Adrenal gland (tissue), 19 donors: ENCODE measurements at places on chromosomes 7 and 10. TPM values are rescaled to one million over a fixed set of nuclear protein-coding genes. Genes with fewer than 3 reads are reported as not detected.

Gene AZGP1
- 29.7 TPM for polyA plus RNA-seq

Gene LGI1
- polyA plus RNA-seq, result 5.9 TPM

Gene THAP5
- polyA plus RNA-seq, result 7.3 TPM

Gene FGFR2
- polyA plus RNA-seq, result 40.4 TPM

- DNase-seq, result no peak
- H3K36me3 ChIP-seq, result no peaks in the 10 kb centered on the region
- no peak overlapping the region for H3K4me3 ChIP-seq
- no peaks in the 10 kb centered on the region for H3K27me3 ChIP-seq
- no peak overlapping the region for H3K27ac ChIP-seq
- no peaks in the 10 kb centered on the region for H3K4me1 ChIP-seq
These were observed 327.4 kb upstream of the SHH start for GRCh38 chr7:156139633-156140032.

- no peak overlapping the region for H3K27ac ChIP-seq
- H3K36me3 ChIP-seq, result no peaks in the 10 kb centered on the region
- no peaks in the 10 kb centered on the region for H3K27me3 ChIP-seq
- DNase-seq, result no peak
These were observed 20.9 kb upstream of the CYP26C1 start for GRCh38 chr10:93039721-93040120.

DNA sequence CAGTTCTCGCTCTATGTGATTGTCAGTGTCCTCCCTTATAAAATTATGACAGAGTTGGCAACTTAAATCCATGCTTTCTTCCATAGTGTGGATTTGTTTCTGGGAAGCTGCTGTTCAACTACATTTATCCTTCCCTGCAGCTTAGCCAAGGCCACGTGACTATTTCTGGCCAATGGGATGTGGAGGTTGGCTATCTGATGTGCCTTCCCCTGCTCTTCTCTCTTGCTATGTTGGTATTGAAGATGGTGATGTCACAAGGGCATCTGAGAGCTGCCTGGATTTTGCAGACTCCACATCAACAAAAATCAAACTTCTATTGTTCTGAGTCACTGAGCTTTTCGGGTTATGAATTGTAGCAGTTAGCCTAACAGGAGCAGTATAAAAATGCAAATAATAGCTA lies 164.9 kb upstream of the RHOBTB1 start:
- no peak overlapping the region for H3K27ac ChIP-seq
- H3K4me1 ChIP-seq, result no peaks in the 10 kb centered on the region
- DNase-seq, result no peak
- no peaks in the 10 kb centered on the region for H3K36me3 ChIP-seq
- H3K27me3 ChIP-seq, result no peaks in the 10 kb centered on the region

- H3K27ac ChIP-seq, result no peak overlapping the region
- no peaks in the 10 kb centered on the region for H3K36me3 ChIP-seq
These were observed 62.6 kb downstream of the TACR2 start for GRCh38 chr10:69353977-69354635.

DNA sequence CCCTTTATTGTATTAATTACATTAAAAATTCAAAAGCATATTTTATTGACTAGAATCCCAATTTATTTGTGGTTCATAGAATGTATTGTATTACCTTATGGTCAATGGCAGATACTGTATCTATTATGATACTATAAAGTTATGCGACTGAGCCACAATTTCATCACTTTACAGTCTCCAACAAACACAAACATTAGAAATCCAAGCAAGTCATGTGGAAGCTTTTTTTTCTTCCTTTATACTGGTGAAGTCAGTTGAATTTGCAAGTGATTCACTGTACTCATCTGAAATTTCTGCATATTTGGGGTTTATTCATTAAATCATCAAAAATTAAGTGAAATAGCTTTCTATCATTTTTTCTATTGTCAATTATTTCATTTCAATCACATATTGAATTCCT lies 54.3 kb downstream of the BMPER start:
- H3K4me1 ChIP-seq, result no peaks in the 10 kb centered on the region
- H3K4me3 ChIP-seq, result no peak overlapping the region
- no peaks in the 10 kb centered on the region for H3K36me3 ChIP-seq
- H3K27me3 ChIP-seq, result no peaks in the 10 kb centered on the region
- no peak overlapping the region for H3K27ac ChIP-seq

DNA sequence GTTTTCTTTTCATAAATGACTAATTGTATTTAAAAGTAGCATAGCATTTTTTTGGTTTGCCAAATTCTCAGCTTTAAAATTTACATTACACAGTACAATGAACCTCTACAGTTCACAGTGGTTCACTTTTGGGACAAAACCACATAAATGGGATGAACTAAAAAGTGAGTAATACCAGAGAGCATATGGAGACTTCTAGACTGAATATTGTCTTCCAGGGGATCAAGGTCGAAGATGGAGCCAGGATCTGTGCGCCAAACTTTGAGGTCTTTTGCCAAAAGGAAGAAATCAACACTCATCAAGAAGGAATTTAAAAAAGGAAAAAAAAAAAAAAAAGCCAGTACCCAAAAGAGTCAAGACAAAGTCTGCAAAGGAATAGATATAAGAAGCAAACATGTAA lies 87.5 kb downstream of the NEBL start:
- no peaks in the 10 kb centered on the region for H3K27me3 ChIP-seq
- no peak for DNase-seq
- H3K36me3 ChIP-seq, result no peaks in the 10 kb centered on the region
- H3K4me1 ChIP-seq, result no peaks in the 10 kb centered on the region

- H3K27me3 ChIP-seq, result no peaks in the 10 kb centered on the region
- H3K4me3 ChIP-seq, result no peak overlapping the region
- DNase-seq, result no peak
- no peak overlapping the region for H3K27ac ChIP-seq
- H3K4me1 ChIP-seq, result no peaks in the 10 kb centered on the region
These were observed 137.7 kb upstream of the MDFIC start for GRCh38 chr7:114784177-114784576.
